ENCODE measurements at places on chromosomes 7 and 10.

- DNase-seq, result no peak
Measured at GRCh38 chr7:4724648-4725013, 42.5 kb downstream of the FOXK1 start.

- no peak for DNase-seq
Measured at GRCh38 chr7:82110146-82110840, 333.3 kb downstream of the CACNA2D1 start.

DNA sequence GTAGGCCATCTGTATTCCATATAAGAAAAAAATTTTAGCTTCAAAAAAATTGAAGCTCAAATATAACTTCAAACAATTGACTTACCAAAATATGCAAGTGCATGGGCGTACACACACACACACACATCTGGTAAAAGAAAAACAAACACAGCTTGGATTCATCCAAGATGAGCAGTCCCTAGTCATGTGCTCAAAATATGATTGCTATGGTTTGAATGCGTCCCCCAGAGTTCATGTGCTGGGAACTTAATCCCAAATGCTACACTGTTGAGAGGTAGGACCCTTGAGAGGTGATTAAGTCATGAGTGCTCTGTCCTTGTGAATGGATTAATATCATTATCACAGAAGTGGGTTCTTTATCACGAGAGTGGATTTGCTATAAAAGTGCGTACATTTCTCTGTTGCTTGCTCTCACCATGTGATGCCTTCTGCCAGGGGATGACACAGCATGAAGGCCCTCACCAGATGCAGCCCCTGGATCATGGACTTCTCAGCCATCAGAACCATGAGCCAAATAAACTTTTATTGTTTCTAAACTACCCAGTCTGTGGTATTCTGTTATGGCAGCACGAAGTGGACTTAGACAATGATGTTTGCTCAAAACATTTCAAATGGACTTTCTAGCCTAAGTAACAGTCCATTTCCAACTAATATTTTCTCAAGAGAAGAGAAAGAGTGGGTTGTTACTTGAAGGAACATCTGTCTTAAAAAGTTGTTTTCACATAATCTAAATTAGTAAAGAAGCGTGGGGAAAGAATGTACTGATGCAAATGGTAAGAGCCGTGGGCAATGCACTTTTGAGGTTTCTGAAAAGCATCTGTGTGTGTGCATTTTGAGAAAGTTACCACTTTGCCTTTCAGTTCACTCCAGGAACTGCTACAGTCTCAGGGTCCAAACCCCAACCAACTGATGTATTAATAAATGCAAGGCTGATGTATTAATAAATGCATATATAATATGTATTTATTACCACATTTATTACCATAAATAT, 15.1 kb upstream of the SVIL start:
- DNase-seq, result no peak

DNA sequence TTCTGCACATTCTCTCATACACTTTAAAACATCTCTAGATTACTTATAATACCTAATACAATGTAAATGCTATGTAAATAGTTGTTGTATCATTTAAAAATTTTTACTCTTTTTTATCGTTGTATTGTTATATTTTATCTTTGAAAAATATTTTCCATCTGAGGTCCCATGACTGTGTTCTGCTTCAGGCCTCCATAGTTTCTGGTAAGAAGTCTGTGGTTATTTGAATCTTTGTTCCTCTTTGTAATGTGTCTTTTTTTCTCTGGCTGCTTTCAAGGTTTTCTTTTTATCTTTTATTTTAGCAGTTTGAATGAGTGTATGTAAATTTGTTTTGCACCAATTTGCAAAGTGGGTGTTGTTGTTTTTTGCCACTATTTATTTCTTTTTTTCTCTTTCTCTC, 263.1 kb downstream of the RPS24 start:
- no peak for DNase-seq

DNA sequence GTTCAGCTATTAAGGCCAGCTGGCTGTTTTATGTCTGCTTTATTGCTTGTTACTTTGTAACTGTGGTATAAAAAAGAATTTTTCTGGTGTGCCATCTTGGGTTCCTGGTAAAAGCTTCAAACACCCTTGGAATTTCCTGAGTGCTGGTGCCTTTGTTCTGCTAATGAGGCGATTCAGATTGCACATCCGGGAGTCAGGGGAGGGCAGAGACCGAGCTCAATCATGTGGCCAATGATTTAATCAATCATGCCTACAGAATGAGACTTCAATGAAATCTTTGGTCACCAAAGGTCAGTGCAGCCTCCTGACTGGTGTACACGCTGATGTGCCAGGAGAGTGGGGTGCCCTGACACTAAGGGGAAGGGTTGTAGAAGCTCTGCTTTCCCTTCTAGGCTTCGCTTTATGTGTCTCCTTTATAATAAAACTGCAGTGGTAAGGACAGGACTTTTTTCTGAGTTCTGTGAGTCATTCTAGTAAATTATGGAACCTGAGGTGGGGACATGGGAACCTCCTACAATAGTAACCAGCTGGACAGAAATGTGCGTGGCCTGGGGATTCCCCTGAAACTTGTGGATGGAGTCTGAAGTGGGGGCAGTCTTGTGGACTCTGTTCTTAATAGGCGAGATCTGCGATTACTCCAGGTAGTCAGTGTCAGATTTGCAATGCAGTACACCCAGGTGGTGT, 69.4 kb upstream of the OGDHL start:
- DNase-seq, result no peak

- no peak for DNase-seq
Measured at GRCh38 chr7:106417273-106417902, 132.6 kb upstream of the NAMPT start.

- no peak for DNase-seq
Measured at GRCh38 chr7:95544171-95544570, 52.1 kb downstream of the PDK4 start.

DNA sequence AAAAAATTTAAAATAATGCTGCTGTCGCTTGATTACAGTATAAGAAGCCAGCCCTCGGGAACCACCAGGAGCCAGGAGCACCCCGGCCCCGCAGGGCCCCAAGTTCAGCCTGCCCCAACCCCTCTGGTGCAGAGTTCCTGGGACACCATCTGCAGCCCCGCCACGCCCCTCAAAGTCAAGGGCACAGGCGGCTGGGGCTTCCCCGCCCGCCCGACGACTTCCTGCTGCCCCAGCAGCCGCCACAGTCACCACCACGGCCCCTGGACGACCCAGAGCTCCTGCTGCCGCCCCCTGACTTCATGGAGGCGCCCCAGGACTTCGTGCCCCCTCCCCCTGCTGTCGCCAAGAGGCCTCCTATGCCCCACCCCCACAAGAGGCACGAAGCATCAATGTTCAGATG, 103.6 kb upstream of the PDSS1 start:
- no peak for DNase-seq

DNA sequence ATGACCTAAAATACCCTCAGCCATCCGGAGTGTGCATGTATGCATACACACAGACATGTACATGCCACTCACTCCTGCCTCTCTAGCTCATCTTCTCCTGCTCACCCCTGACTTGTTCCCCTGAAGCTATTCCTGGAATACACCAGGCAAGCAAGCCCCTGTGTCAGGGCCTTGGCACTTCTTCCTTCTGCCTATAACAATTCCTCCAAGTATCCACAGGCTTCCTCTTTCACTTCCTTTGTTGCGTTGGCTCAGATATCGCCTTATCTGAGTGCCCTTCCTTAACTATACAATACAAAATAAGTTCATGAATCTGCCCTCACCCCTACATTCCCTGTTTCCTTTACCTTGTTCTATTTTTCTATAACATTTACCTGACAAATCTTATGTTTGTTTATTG, 88.8 kb downstream of the NOD1 start:
- DNase-seq, result no peak

GRCh38 chr7:31828520-31828919, 141.5 kb downstream of the PPP1R17 start:
- no peak for DNase-seq

- no peak for DNase-seq
Measured at GRCh38 chr7:106693677-106694353, 32.9 kb upstream of the CCDC71L start.

DNA sequence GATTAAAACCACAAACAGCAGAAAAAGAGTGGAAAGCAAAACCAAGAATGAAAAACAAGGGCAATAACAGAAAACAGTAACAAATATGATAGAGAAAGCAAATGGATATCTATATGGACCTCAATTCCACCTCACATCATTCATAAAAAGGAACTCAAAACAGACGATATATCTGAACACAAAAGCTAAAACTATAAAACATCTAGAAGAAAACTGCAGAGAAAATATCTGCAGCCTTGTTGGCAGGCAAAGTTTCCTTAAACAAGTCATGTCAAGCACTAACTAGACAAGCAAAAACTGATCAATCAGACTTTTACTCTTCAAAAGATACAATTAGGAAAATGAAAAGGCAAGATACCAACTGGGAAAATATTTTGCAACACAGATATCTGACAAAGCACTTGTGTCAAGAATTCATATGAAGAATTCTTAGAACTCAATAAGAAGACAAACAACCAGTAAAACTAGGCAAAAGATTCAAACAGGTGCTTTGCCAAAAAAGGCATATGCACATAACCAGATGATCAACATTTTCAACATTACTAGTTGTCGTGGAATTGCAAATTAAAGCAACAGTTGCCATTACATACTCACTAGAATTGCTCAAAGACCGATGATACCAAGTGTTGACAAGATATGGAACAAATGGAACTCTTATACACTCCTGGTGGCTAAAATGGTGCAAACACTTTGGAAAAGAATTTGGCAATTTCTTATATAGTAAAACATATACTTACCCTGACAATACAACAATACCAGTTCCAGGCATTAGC, 25.9 kb upstream of the ZMIZ1 start:
- no peak for DNase-seq

- DNase-seq, result no peak
Measured at GRCh38 chr7:118793582-118793981, 569.1 kb downstream of the ANKRD7 start.

DNA sequence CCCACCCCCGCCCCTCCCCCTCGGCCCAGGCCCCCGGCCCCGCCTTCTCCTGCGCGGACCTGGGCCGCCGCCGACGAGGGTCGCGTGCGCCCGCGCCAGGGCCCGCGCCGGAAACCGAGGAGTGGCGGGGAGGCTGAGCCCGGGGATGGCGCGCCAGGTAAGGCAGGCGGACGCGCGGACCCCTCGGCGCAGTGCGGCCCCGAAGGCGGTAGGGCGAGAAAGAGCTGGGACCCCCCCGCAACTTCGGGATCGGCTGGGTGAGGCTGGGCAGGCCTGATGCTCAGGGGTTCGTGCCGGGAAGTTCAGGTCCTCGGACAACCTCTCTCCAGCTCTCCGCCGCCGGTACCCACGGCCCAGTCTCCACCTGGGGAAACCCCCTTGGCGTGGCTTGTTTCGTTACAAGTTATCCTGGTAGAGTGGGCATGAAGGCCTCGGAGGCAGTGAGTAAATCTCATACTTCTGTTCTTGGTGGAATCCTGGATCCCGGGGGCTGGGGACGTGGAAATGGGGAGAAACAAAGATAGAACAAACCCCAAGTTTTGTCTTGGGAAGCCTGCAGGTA, 58.4 kb downstream of the ZNF467 start:
- no peak for DNase-seq

DNA sequence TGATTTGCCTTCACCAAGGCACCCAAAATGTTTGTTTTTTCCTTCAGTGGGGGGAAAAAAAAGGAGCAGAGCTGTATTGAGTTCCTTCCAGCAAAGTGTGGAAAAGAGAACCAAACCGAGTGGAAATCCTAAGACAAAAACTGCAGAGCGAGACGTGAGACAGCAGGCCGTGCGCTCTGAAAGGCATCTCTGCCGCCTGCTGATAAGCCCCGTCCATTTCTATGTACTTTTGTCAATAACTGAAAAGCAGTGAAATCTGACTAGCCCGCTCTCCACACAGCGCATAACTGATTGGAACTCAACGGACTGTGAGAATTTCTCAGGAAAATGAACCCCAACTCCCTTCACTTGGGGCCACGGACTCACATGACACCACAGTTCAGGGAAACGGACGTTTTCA, 83.2 kb downstream of the COBL start:
- DNase-seq, result no peak

Measured in Jurkat, Clone E6-1 (cell line).